ENCODE measurements at places on chromosomes 7 and 10.

DNA sequence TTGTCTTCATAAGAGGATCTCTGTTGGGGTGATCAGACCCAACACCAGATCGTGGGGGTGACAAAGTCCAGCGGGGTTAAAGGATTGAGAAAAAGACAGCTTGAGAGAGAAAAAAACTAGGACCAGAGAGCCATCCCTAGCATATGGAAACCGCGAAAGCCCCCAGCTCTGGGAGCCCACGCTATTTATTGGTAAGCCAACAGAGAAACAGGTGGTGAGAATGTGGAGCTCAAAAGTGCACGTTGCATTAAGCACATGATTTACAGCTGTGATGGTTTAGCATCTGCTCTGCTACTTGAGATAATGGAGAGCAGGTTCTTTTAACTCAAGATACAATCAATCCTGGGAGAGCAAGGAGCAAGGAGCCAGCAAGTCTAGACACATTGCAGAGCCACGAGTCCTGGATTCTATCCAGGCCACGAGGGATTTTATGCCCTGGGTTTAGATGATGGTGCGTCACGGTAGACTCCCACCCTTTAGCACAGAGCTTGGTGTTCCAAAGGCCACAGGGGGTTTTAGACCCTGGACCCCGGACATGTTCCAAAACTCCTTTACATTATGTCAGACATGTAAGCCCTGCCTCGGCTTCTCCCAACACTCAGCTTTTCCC is 755.2 kb upstream of the SORCS1 start:
- DNase-seq: no peak

DNA sequence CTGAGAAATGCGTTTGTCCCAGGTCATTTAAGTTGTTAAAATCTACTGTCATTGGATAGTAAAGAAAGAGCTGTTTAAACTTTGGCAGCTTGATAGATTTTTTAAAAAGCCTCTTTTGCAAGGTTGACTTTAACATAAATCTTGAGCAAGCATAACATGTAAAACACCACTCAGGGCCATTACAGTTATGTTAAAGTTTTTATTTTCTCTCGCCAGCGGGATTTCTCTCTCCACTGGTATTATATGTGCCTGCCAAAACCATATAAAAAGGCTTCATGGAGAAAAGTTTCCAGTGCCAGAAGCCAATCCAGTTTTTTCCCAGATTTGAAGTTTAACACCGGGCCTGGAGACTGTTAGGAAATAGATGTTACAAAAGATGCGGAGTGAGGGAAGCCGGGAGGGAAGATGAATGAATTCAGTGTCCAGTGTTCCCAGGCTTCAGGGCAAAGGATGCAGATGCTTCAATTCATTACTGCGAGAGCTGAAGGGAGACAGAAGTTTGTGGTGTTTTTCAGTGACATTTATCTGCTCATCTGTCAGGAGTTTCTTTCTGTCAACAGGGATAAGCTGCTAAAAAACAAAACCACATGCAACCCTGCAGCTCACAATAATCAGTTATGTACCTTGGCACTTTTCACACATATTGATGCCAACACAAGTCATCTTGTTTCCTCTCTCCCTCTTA is 155.5 kb downstream of the SPAG6 start:
- DNase-seq: no peak

DNA sequence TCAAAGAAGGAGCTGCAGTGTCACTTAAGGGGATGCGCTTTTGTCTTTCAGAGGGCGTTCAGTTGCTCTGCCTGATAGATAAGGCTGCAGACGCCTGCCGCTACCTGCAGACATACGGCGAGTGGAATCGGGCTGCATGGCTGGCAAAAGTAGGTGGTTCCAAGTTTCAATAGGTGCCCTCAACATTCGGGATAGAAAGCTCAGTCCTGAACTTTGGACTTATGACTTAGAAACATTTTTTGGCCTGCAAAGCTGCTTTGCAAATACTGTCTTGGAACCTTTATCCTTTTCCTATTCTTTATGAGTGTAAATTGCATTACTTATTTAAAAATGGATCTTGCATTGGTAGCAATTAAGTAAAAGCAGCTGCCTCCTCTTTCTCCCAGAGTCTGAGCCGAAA is 54.1 kb downstream of the WDR11 start:
- no peak for DNase-seq

DNA sequence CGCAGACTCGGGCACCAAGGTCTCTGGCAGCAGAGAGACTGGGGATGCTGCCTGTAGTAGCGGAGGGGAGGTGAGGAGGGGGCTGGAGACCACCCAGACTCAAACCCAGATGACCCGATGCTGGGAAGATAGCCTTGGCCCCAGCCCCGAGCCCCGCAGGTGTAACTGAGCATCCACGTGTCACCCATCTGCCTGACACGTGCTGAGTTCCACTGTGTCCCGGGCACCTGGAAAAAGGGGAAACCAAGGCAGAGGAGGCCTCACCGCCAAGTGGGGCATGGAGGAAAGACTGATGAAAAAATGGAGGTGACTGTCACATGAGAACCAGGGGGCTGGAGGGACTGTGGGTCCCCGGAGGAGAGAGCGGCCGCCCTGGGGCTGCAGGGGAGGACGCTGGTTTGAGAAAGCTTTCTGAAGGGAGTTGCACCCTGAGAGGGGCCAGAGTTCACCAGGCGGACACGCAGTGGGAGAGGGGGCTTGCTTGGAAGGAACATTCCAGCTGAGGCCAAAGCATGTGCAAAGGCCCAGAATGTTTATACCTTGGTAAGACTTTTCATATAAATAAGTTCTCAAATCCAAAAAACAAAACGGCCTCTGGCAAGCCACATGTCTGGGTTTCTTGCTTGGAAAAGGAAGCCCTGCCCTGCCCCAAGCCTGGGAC is 27.4 kb upstream of the ELN start:
- DNase-seq: no peak

- DNase-seq: no peak
These were observed 70.2 kb upstream of the ABLIM1 start for GRCh38 chr10:114728325-114728724.

- DNase-seq: no peak
These were observed 28.2 kb downstream of the ARHGAP21 start for GRCh38 chr10:24695452-24695851.

DNA sequence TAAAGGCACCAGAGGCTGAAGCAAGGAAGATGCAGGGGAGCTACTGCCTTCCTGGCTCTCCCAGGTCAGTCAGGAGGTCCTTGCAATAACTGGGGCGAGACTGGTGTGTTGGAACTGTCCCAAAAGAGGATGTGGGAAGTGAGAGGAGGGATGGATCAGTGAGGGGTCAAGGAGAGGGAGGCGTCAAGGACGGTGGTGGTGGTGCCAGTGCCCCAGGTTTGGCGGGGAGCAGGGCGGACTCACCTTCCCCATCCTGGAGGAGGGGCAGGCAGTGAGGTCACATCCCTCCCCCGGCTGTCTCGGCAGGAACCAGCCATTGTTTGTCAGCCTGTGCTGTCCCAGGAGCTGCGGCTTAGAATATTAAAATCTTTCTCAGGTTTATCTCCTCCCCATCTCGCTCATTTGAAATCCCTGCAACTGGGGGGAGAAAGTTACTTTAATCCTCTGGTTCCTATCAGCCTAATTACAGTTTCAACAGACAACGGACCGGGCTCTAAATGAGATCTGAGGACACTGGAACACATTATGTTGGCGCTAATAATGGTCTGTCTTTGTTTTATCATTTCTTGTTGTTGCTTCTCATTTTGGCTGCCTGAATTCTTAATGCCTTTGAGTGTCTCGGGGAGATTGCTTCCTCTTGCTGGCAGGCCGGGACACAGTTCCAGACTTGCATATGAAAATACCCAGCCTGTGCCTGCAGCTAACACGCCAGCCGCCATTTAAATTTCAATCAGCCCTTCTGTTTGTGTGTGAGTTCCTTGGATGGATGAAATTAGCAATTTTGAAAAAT is 387.5 kb downstream of the RPS24 start:
- no peak for DNase-seq

DNA sequence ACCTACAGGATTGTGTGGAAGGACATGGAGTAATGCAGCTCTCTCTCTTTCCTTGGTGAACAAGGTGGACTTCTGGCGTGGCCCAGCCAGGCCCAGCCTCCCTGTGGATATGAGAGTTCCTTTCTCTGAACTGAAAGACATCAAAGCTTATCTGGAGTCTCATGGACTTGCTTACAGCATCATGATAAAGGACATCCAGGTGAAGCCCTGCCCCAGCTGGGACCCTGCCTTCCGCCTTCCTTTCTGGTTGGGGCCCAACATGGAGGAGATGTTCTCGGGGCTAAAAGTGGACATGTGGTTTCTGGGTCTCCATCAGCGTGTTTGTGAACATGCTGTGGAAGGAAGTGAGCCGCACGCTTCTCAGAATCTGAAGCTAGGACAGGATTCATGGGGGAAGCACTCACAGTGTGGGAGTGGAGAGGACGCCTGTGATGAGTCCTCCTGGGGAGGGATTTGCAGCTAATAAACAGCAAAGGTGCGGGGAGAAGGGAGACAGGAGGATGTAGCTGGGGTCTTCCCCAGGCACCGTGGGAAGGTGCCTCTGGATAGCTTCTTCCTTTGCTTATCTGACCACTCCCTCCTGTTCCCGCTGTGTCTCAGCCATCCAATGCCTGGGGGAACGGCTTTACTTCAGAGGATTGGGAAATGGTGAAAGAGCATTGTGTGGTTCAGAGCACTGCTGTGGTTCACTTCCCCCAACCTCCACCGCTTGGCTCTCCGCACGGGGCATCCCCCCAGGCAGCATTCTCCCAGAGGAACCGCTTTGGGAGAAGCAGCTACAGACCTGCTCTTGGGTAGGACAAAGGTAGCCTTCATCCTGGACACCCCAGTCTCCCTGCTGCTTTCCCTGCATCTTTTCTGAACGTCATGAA is 5.5 kb downstream of the CPA5 start:
- DNase-seq: no peak

- no peak for DNase-seq
These were observed 2.9 kb downstream of the CLEC5A start for GRCh38 chr7:141943846-141944245.

DNA sequence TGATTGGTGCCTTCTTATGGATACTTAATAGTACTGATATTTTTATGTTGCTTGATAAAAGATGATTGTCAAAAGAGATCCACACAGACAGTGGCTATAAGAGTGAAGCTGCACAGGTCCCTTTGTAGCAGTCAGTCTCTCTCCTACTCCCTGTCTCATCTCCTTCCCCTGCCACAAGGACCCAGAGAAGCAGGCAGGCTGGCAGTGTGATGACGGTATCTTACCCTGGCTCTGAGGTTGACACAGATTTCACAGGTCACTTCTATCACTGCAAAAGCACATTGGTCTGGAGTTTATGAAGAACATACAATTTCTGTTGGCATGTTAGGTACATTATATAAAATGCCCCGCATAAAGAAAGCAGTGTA is 64.4 kb upstream of the AHR start:
- DNase-seq: no peak

- no peak for DNase-seq
These were observed 6.9 kb downstream of the BZW2 start for GRCh38 chr7:16652888-16653287.

- DNase-seq: no peak
These were observed 93.7 kb downstream of the CFAP58 start for GRCh38 chr10:104447331-104447730.

DNA sequence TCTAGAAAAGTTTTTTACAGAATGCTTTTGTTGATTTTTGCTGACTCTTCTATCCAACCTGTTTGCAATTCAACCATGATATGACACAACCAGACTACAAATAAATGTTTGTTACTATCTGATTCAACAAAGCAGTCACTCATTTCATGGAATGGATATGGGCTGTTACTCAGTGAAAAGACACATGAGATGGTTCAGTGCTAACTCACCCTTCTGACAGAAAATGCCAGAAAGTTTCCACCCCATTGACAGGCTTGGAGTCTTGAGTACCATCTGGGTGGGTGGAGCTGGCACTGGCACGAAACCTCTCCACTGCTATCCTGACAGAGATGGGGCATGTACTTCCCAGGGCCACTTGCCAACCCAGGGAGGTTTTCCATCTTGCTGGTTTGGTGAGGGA is 39.5 kb downstream of the RBM28 start:
- DNase-seq: no peak

GRCh38 chr10:21515361-21516241 is 9.9 kb downstream of the SKIDA1 start:
- no peak for DNase-seq

- DNase-seq: no peak
These were observed 197.6 kb downstream of the DIP2C start for GRCh38 chr10:491667-492424.

Measured in caudate nucleus (tissue), 63 donors.